ENCODE measurements at places on chromosomes 2 and 18.

DNA sequence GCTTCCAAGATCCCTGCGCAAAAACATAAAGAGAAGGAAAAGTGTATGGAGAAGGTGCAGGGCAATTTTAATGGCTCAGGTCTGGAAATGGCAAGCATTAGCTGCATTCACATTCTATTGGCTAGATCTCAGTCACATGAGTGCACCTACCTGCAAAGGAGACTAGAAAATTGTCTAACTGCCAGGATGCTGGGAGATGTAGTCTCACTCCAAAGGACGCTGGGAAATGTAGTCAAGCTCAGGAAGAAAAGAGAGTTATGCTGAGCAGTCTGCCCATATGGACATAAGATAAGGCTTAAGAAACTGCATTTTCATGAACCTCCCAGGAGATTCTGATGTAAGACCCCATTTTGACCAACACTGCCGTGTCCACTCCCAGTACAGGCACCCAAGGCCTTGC is 9.5 kb upstream of the KLHL29 start:
- DNase-seq = no peak

GRCh38 chr2:69509011-69509749 is 71.9 kb upstream of the NFU1 start:
- no peak for DNase-seq

GRCh38 chr2:20666005-20666303 is 990 bp upstream of the GDF7 start:
- DNase-seq = no peak

DNA sequence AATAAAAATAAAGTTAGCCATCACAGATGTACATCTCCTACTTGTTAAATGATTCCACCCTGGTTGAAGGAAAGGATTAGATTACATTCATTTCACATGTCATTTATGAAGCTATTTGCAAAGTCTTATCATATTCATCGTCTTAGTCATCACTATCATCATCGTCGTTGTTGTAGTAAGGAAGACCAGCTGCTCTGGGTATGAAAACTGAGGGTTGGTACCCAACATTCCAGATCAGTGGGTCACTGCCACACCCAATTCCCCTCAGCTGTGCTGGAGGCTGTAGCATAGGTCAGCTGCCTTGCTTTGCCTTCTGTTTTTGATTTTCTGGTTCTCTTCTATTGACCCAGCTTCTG is 20.9 kb upstream of the CCBE1 start:
- DNase-seq = no peak

GRCh38 chr2:3170792-3171455 is 206.7 kb downstream of the EIPR1 start:
- DNase-seq = no peak

DNA sequence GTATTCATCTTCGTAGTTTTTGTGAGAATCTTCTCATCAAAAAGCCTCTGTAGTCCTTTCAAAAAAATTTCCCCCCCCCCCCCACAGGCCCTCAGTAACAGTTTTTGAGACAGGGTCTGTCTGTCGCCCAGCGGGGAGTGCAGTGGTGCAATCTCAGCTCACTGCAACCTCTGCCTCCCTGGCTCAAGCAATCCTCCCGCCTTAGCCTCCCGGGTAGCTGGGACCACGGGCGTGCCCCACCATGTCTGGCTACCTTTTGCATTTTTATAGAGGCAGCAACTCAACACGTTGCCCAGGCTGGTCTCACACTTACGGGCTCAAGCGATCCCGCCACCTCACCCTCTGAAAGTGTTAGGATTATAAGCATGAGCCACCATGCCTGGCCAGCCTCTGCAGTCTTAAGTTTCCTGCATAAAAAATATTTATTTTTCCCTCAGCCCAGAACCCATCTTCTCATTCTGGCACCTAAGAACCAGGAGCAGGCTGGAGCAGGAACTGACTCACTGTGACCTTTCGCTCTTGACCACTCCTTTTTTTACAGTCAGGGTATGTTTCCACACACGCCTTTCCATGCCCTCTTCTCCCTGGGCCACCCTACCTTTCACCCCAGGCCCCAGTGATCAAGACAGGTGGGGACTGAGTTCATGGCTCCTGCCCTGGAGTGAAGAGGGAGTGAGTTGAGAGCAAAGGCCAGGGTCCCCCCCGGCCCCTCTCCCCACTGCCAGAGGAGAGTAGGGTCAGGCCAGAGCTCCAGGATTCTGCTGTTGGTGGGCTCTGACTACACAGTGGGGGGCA is 32.5 kb upstream of the NT5DC4 start:
- DNase-seq = no peak

GRCh38 chr2:120797421-120798221 is 62.0 kb downstream of the GLI2 start:
- DNase-seq = no peak

- DNase-seq = no peak
Measured at GRCh38 chr2:15486770-15487169, 74.4 kb downstream of the NBAS start.

DNA sequence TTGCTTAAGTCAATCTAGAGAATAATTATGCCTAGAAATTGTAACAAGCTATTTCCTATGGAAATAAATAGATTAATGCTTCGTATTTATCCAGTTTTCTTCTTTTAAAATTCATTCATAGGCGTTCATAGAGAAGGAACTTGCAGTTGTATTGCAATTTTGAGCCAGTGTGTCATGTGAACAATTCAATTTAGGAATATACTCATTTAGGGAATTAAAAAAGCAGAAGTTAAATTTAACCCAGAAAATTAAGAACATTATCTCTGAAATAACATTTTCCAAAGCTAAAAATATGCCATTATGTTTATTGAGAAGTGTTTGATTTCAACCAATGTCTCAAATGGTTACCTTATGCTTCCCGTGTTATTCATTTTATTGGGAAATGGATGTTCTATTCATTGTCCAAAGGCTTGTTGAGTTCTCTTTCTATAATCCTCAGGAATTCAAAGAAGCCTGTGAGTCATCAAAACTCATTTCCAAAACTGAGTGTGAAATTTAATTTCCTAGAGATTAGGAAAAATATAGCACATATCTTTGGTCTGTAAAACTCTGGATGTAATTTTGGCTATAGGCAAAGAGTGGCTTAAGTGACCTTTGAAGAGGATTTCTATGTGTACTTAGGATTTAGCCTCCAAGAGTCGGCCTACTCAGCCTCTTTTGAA is 99.7 kb downstream of the SLC8A1 start:
- DNase-seq = no peak

DNA sequence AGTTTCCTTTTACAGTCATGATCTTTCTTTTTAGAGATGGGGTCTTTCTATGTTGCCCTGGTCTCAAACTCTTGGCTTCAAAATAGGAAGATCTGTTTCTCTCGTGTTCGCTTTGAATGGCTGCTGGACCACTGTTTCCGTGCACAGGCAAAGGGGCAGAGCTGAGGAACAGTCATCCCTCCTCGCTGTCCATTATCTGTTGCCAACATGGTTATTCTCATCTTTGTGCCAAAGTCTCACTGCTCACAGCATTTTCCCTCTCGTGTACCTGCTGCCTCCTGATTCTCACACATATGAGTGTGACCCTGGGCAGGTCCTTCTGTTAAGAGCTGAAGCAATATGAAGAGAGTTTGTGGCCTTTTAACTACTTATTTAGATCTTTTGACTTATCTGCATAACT is 28.0 kb upstream of the CCNYL1 start:
- no peak for DNase-seq

DNA sequence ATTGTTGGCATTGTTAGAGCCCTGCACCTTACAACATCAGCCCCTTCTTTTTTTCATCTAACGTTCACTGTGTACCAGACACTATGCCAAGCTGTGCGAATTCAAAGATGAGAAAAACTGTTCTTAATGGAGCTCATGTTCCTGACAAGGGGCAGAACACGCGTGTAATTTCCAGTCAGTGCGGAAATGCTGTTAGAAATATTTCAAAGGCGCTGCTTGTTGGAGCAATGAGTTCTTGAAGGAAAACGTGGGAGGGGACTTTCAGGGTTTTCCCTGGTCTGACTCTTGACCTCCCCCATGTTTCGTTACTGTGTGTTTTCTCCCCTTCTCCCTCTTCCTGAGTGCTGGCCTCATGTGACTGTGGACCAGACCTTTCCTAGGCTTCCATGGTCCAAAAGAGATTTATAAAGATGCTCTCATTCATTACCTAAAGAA is 1.5 kb downstream of the MTHFD2 start:
- DNase-seq = no peak

DNA sequence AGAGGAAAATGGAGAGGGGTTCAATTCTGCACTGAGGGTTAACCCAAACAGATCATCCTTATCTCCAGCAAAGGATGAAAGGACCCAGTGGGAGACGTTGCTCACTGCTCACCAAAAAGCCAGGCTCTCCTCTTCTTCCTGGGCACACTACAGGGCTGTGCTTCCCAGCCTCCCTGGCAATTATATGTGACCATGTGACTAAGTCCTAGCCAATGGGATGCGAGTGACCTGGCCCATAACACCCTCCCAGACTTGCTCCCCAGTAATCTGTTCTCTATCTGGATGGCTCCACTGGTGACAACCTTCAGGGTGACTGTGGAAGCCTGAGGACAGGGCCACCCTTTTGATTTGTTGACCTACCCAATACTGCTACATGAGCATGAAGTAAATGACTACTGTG is 10.9 kb upstream of the PRKCE start:
- no peak for DNase-seq

- DNase-seq = no peak
Measured at GRCh38 chr18:2956056-2956455, 56.9 kb downstream of the LPIN2 start.

DNA sequence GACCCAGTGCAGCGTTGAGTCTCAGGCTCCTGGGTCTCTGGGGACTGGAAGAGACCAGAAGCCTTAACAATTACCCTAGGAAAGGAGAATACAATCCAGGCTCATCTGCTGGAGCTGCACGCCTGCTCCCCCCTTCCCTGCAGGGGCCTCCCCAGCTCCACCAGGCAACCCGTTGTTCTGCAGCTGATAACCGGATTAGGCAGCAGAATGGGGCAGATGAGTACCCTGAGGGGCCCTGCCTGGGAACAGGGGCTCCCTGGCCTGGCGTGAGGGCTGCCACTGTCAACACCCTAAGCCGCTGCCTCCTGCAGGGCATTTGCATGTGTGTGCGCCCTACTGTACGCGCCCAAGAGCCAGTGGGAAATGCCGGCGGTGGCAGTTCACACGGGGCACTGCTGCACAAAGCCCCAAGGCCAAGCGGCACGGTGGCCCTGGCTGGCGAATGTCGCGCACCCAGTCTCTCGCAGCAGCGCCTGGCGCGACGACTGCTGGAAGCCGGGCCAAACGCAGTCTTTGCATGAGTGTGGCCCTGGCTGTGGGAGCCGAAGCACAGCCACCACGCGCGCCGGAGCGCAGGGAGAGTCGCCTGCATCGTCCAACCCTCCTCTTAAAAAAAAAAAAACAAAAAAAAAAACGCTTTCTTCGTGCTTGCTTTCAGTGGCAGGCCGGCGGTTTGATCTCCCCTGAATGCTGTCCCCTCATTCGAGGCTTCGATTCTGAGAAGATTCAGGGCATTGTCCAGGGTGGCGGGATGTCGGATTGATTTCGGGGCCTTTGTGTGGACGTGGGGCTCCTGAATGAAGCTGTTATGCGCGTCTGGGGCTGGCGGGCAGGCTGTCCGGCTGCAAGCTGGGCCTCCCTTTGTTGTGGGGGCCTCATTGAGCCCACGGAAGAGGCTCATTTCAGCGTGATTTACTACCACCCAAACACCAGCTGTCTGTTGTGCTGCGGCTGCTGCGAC is 63.8 kb downstream of the SETBP1 start:
- no peak for DNase-seq

All from ascending aorta (tissue), 2 donors.